ENCODE measurements at places on chromosomes 1 and 21.

GRCh38 chr1:71839876-71840275 is 442.5 kb downstream of the NEGR1 start:
- H3K36me3 ChIP-seq: no peaks in the 10 kb centered on the region
- no peaks in the 10 kb centered on the region for H3K4me1 ChIP-seq
- H3K27me3 ChIP-seq: no peaks in the 10 kb centered on the region
- no peak overlapping the region for H3K4me3 ChIP-seq
- DNase-seq: no peak

- DNase-seq: no peak
- H3K27ac ChIP-seq: peak overlapping the region; percentile 98
- H3K4me1 ChIP-seq: peaks cover 38% of the 10 kb centered on the region
- H3K27me3 ChIP-seq: no peaks in the 10 kb centered on the region
These were observed 774 bp upstream of the WDTC1 start for GRCh38 chr1:27233667-27234048.

DNA sequence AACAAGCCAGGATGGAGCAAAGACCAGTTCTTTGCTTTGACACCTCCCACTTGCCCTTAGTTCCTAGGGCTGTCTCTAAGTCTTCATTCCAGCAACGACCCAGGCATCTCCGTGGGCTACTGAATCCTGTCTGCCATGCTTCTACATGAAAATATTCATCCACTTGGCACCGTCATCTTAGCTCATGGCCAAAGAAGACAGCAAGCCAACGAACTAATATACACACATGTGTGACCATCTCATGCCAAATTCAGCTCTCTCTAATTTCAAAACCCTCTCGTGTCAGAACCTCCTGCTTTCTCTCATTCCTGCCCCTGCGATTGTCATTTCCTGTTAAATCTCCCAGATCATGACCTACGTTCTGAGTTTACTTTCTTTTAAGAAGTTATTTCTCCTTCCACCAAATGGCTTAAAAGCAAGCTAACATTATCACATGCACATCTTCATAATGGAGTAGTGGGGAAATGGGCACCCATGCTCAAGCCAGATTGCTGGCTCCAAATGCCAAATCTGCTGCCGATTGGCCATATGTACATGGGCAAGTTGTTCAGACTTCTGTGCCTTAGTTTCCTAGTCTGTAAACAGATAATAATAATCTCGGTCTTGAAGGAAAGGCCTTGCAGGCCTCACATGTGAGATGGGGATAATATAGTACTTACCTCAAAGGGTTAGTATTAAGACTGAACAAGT is 373.4 kb downstream of the USH2A start:
- no peaks in the 10 kb centered on the region for H3K36me3 ChIP-seq
- H3K4me1 ChIP-seq: no peaks in the 10 kb centered on the region
- no peak overlapping the region for H3K27ac ChIP-seq
- no peak for DNase-seq
- H3K4me3 ChIP-seq: no peak overlapping the region

GRCh38 chr1:14538335-14538734 is 60.1 kb upstream of the KAZN start:
- H3K4me1 ChIP-seq: no peaks in the 10 kb centered on the region
- DNase-seq: no peak
- H3K4me3 ChIP-seq: no peak overlapping the region
- H3K36me3 ChIP-seq: no peaks in the 10 kb centered on the region
- H3K27ac ChIP-seq: no peak overlapping the region

DNA sequence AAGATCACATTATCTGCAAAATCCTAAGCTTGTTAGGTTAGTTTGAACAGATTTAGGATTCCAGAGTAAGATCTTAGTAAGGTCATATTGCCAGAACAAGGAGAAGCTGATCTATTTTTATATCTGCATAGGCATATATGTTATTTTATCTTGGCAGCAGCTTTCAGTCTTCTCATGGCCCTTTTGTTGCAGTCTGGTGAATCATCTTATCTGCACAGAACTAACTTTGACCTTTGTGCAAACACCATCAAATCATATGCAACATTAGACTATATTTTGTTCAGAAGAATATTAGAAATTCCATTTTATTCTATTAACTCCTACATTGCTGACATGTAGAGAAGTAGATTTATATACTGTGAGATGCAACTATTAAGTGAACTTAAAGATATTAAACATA is 107.3 kb downstream of the CLEC20A start:
- H3K4me1 ChIP-seq: no peaks in the 10 kb centered on the region
- no peak overlapping the region for H3K27ac ChIP-seq
- no peak for DNase-seq
- H3K4me3 ChIP-seq: no peak overlapping the region

- DNase-seq: peak; percentile 63
- H3K4me3 ChIP-seq: peak overlapping the region; percentile 52
- peak overlapping the region; percentile 62 for H3K27ac ChIP-seq
- H3K36me3 ChIP-seq: peaks cover 21% of the 10 kb centered on the region
These were observed 22.7 kb upstream of the IFNGR2 start for GRCh38 chr21:33380483-33380998.

- H3K27me3 ChIP-seq: peaks cover 9% of the 10 kb centered on the region
- no peak for DNase-seq
- no peak overlapping the region for H3K27ac ChIP-seq
- H3K36me3 ChIP-seq: no peaks in the 10 kb centered on the region
- no peak overlapping the region for H3K4me3 ChIP-seq
- no peaks in the 10 kb centered on the region for H3K4me1 ChIP-seq
These were observed 177.2 kb upstream of the C8B start for GRCh38 chr1:57142999-57143398.

DNA sequence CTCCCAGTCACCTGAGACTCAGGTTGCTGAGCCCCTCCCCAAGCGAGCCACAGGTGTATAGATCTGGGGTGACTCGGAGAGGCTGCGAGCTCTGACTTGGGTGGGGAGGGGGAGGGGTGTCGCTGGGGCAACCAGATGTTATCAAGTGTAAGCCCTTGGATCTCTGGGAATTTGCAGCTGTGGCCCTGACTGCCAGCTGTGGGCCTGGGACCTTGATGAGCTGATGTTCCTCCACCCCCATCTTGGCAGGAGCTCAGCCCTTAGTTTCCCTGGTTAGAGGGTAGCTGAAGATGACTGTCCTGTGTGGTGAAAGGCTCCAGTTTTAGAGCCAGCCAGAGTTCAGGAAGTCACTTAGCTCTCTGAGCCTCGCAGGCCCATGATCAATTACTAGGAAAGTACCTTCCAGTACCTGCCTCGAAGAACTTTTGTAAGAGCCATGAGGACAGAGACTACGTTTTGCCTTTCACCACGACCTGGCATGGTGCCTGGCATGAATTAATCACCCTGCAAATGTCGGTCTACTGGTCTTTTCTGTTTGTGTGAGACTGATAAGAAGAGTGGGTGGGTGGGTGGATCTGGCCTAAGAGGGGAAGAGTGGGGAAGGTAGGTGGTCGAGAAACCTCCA is 55.8 kb downstream of the YARS1 start:
- no peak overlapping the region for H3K4me3 ChIP-seq
- no peak overlapping the region for H3K27ac ChIP-seq
- H3K4me1 ChIP-seq: peaks cover 6% of the 10 kb centered on the region
- no peak for DNase-seq
- H3K27me3 ChIP-seq: no peaks in the 10 kb centered on the region
- peaks cover 3% of the 10 kb centered on the region for H3K36me3 ChIP-seq

- H3K36me3 ChIP-seq: peaks cover 23% of the 10 kb centered on the region
- H3K27ac ChIP-seq: no peak overlapping the region
- H3K4me3 ChIP-seq: peak overlapping the region; percentile 63
- peaks cover 28% of the 10 kb centered on the region for H3K4me1 ChIP-seq
- no peak for DNase-seq
These were observed 45.2 kb downstream of the WDR4 start for GRCh38 chr21:42833859-42834725.

- H3K4me1 ChIP-seq: peaks cover 31% of the 10 kb centered on the region
- H3K36me3 ChIP-seq: peaks cover 3% of the 10 kb centered on the region
- H3K27ac ChIP-seq: no peak overlapping the region
- no peak overlapping the region for H3K4me3 ChIP-seq
- DNase-seq: no peak
These were observed 45.1 kb upstream of the GUCA2A start for GRCh38 chr1:42209526-42210251.

DNA sequence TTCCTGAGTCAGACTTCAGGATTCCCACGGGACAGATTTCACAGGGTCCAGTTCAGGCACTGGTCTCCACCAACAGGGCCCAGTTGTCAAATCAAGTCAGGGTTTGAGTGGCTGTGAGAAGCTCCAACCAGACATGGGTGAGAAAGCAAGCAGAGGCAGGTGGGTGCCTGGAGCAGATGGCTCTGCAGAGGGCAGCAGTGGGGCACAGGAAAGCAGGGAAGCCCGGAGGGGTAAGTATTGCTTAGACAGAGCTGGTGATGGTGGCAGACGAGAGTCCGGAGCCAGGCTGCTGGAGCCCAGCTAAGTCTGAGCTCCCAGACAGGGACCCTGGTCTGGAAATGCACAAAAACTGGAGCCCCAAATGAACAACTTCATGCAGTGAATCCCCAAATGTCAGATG is 40.4 kb downstream of the RIMS3 start:
- DNase-seq: no peak
- peaks cover 16% of the 10 kb centered on the region for H3K36me3 ChIP-seq
- peaks cover 20% of the 10 kb centered on the region for H3K4me1 ChIP-seq
- no peak overlapping the region for H3K4me3 ChIP-seq
- no peaks in the 10 kb centered on the region for H3K27me3 ChIP-seq
- no peak overlapping the region for H3K27ac ChIP-seq

- peaks cover 53% of the 10 kb centered on the region for H3K4me1 ChIP-seq
- H3K4me3 ChIP-seq: peak overlapping the region; percentile 93
- DNase-seq: no peak
- H3K27me3 ChIP-seq: no peaks in the 10 kb centered on the region
- peaks cover 40% of the 10 kb centered on the region for H3K36me3 ChIP-seq
- H3K27ac ChIP-seq: peak overlapping the region; percentile 99
These were observed 22.8 kb upstream of the ATP5PO start for GRCh38 chr21:33938381-33938780.

DNA sequence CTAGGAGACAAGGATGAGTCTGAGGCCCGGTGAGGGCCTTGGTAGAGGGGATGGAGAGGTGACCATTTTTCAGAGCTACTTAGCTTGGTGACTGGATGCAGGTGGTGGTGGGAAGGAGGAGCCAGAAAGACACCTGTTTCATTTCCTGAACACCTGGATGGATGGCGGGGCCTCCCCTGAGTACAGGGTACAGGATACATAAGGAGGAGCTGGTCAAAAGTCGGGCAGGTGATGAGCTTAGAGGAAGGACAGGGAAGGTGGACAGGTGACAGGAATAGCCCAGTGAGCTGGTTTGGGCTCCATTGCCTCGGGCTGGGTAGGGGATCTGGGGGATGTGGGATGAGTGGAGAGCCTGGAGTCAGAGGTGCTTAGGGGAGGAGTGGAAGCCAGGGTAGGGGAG is 6.3 kb downstream of the FAAH start:
- no peak overlapping the region for H3K4me3 ChIP-seq
- H3K27ac ChIP-seq: no peak overlapping the region
- peaks cover 7% of the 10 kb centered on the region for H3K27me3 ChIP-seq

- no peak for DNase-seq
- no peak overlapping the region for H3K4me3 ChIP-seq
- peaks cover 5% of the 10 kb centered on the region for H3K4me1 ChIP-seq
- no peak overlapping the region for H3K27ac ChIP-seq
- H3K36me3 ChIP-seq: no peaks in the 10 kb centered on the region
These were observed 5.2 kb downstream of the SUSD4 start for GRCh38 chr1:223358826-223359225.

- H3K27me3 ChIP-seq: peaks cover 2% of the 10 kb centered on the region
- no peak overlapping the region for H3K27ac ChIP-seq
- no peak overlapping the region for H3K4me3 ChIP-seq
- H3K4me1 ChIP-seq: no peaks in the 10 kb centered on the region
- DNase-seq: no peak
These were observed 86.9 kb downstream of the NAV1 start for GRCh38 chr1:201625851-201626251.

DNA sequence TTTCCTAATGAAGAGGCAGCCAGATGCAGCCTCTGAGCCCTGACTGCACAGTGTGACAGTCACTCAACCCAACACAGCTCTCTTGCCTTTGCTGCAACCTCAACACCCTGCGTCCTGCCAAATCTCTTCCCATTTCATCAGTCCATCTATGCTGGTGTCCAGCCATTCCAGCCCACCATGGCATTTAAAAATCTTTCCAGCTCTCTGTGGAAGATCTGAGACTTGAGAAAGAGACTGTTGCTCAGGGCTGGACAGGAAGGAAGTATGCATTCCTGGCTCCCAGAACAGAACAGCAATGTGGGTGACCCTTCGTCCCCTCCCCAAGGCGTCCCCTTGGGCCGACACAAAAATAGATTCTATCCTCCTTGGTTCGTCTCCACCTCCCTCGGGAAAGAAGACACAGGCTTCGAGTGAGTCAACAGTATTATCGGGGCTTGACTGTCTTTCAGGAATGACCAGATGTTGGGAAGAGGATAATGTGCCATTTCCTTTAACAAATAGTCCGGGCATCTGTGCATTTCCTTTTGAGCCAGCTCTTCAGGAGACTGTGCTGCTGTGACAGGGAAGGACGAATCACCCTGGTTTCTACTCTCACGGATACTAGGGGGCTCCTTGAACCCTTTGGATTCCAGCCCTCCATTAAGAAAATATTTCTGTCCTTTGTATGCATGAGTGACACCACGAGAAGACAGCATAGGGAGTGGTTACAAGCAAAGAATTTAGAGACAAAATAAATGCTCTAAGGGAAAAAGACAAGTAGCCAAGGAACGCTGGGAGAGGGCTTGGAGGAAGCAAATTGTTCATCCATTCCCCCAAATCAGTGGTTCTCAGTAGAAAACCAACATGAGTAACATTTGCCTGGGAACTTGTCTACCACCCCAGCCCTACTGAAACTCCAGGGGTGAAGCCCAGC is 111.4 kb upstream of the CDC42BPA start:
- H3K36me3 ChIP-seq: no peaks in the 10 kb centered on the region
- no peak overlapping the region for H3K27ac ChIP-seq
- H3K4me1 ChIP-seq: no peaks in the 10 kb centered on the region
- no peak overlapping the region for H3K4me3 ChIP-seq
- peaks cover 57% of the 10 kb centered on the region for H3K27me3 ChIP-seq
- no peak for DNase-seq

- no peaks in the 10 kb centered on the region for H3K4me1 ChIP-seq
- no peak overlapping the region for H3K27ac ChIP-seq
- H3K4me3 ChIP-seq: no peak overlapping the region
- no peaks in the 10 kb centered on the region for H3K27me3 ChIP-seq
These were observed 575.5 kb downstream of the MRPL39 start for GRCh38 chr21:25031750-25032149.

GRCh38 chr1:66505671-66506392 is 28.1 kb upstream of the SGIP1 start:
- no peaks in the 10 kb centered on the region for H3K4me1 ChIP-seq
- no peak overlapping the region for H3K4me3 ChIP-seq
- no peaks in the 10 kb centered on the region for H3K36me3 ChIP-seq
- H3K27me3 ChIP-seq: peaks cover 50% of the 10 kb centered on the region

DNA sequence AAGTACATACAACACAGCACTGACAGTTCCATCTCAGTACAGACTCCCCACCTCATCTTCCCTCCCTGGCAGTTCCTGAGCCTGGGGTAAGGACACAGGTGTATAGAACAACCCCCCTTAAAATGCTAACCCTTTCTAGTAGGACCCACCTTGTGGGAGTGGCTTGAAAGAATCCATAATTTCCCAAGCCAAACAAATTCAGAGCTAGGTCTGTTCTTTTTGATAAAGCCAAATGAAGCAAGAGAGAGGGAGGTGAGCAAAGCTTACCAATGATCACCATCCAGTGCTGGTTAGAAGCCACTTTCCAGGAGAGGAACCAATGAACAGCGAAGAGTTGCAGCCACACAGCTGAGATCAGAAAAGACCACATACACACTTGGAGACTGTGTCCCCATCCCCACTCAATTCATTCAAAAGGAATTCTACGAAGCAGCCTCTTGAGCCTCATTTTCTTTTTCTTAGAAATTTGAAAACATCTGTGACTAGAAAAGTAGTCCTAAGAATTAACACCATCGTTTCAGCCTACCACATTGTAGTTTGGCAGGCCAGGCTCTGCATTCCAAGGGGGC is 9.2 kb downstream of the UBE2Q1 start:
- peaks cover 6% of the 10 kb centered on the region for H3K27me3 ChIP-seq
- H3K4me3 ChIP-seq: no peak overlapping the region
- no peak for DNase-seq
- peaks cover 22% of the 10 kb centered on the region for H3K4me1 ChIP-seq
- H3K36me3 ChIP-seq: peaks cover 48% of the 10 kb centered on the region
- H3K27ac ChIP-seq: no peak overlapping the region

Data from effector memory CD8-positive, alpha-beta T cell (primary cell).